ENCODE measurements at places on chromosomes 4 and X. TPM values are rescaled to one million over a fixed set of nuclear protein-coding genes. Genes with fewer than 3 reads are reported as not detected.

The IL13RA2 gene
- total RNA-seq, result not detected

The TXK gene
- total RNA-seq, result 0.63 TPM

The TECRL gene
- total RNA-seq, result not detected

GRCh38 chr4:13322681-13323101 is 161.4 kb downstream of the RAB28 start:
- no peak overlapping the region for H3K4me3 ChIP-seq
- H3K27ac ChIP-seq, result no peak overlapping the region
- no peaks in the 10 kb centered on the region for H3K4me1 ChIP-seq
- no peaks in the 10 kb centered on the region for H3K27me3 ChIP-seq
- H3K36me3 ChIP-seq, result no peaks in the 10 kb centered on the region
- DNase-seq, result no peak

DNA sequence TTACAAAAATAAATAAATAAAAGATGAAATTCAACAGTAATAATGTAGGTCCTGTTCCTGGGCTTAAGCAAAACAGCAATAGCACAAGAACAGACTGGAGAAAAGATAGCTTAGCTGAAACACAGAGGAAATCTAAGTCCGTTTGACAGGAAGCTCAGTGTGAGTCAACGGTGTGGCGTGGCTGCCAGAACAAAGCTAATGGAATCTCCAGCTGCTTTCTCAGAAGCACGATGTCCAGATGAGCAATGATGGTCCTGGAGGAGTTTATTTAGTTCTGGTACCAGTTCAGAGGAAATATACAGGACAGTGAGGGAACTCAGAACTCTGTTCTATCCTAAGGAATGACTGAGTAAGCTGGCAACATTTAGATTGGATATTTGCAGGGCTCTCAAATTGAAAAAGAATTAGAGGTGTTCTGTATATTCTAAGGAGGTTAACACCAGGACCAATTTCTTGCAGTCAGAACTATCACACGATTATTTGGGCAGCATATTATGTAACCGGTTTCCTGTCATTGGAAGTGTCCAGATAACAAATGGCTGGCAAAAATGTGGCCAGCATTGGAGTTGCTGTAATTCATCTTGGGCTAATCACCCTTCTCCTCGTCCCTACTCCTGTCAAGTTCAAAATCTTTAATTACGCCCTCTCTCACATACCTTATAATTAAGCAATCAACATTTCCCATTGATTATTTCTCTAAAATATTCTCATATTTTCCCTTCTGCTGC is 12.7 kb downstream of the GAB3 start:
- H3K4me3 ChIP-seq, result no peak overlapping the region
- DNase-seq, result no peak
- H3K4me1 ChIP-seq, result no peaks in the 10 kb centered on the region
- no peaks in the 10 kb centered on the region for H3K27me3 ChIP-seq
- H3K36me3 ChIP-seq, result no peaks in the 10 kb centered on the region

DNA sequence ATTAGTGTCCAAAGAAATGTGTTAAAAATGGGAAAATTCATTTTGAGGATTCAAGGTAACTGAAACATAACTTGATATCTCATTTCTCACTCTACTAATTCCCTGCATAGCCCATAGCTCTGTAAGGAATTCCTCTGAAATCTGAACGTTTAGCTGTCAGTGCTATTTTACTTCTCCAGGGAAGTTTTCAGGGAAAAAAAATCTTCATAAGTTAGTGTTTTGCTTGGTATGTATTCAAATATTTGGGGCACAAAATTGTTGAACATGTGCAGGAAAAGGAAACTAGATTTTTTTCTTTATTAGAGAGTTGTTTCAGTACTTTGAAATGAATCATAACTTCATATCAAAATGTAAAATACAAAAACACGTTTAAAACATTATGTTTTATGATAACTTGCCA is 891.4 kb downstream of the CENPC start:
- no peak overlapping the region for H3K4me3 ChIP-seq
- no peaks in the 10 kb centered on the region for H3K27me3 ChIP-seq
- H3K36me3 ChIP-seq, result no peaks in the 10 kb centered on the region
- H3K4me1 ChIP-seq, result no peaks in the 10 kb centered on the region
- DNase-seq, result no peak

DNA sequence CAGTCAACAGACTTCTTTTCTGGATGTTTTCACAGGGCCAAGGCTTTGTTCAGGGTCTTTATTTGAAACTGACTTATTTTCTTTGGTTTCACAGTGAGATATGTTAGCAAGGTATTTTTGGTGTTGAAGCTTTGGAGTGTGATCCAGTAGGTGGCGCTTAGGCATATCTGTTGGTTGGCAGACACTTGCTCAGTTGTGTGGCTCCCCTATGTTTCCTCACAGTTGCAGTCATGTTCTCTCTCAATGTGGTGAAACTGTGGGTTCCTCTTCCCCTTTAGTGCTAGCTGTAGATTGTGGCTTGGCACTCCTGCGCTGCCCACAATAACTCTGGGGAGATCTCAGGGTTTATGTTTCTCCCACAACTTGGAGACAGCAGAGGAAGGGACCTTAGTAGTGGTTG is 460.8 kb downstream of the SLITRK2 start:
- no peak overlapping the region for H3K4me3 ChIP-seq
- no peak for DNase-seq
- no peaks in the 10 kb centered on the region for H3K36me3 ChIP-seq
- no peaks in the 10 kb centered on the region for H3K27me3 ChIP-seq
- no peaks in the 10 kb centered on the region for H3K4me1 ChIP-seq

DNA sequence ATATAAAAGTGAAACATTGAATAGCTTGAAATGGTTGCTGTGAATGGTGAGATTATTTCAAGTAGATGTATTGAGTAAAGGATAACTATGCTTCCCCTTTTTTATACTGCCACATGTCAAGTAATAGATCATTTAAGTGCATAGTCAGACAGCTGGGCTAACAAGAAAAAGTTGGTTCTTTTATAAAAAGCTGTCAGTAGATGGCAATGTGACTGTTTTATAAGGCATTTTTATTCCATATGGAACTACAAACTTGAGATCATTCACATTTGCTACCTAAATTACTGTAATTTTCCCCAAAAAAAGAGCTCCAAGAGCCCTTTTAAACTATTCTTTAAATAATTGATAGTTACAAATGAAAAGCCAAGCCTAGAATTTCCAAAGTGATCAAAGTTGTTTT is 831.0 kb downstream of the C4orf33 start:
- H3K36me3 ChIP-seq, result no peaks in the 10 kb centered on the region
- no peaks in the 10 kb centered on the region for H3K4me1 ChIP-seq
- no peak for DNase-seq
- no peak overlapping the region for H3K4me3 ChIP-seq
- no peaks in the 10 kb centered on the region for H3K27me3 ChIP-seq
- no peak overlapping the region for H3K27ac ChIP-seq

DNA sequence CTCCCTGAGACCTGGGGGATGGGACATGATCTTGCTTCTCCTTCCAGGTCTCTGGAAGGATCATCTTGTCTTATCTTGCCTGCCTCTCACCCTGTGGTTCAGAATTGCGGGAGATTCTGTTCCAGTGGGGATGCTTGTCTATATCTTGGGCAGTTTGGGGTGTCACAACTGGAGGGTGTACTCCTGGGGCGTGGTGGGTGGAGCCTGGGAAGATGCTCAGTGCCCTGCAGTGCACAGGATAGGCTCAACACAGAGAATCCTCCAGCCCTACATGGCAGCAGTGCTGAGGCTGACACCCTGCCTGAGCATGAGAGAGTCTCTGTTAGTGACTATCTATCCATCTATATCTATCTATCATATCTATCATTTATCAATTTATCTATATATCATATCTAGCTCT is 7.7 kb downstream of the P2RY8 start:
- H3K4me1 ChIP-seq, result no peaks in the 10 kb centered on the region
- DNase-seq, result no peak
- no peaks in the 10 kb centered on the region for H3K27me3 ChIP-seq
- H3K27ac ChIP-seq, result no peak overlapping the region
- no peak overlapping the region for H3K4me3 ChIP-seq
- no peaks in the 10 kb centered on the region for H3K36me3 ChIP-seq

GRCh38 chr4:35063031-35063570 is 1181.2 kb downstream of the ARAP2 start:
- no peak for DNase-seq
- H3K27me3 ChIP-seq, result no peaks in the 10 kb centered on the region
- no peak overlapping the region for H3K4me3 ChIP-seq
- no peaks in the 10 kb centered on the region for H3K4me1 ChIP-seq
- no peak overlapping the region for H3K27ac ChIP-seq
- no peaks in the 10 kb centered on the region for H3K36me3 ChIP-seq

- no peak overlapping the region for H3K4me3 ChIP-seq
- no peak overlapping the region for H3K27ac ChIP-seq
- H3K27me3 ChIP-seq, result no peaks in the 10 kb centered on the region
Observed at GRCh38 chr4:22802876-22803275, 110.1 kb downstream of the GBA3 start.

GRCh38 chr4:55498051-55498450 is 48.7 kb downstream of the CLOCK start:
- no peak overlapping the region for H3K27ac ChIP-seq
- no peak for DNase-seq
- H3K4me3 ChIP-seq, result no peak overlapping the region
- H3K36me3 ChIP-seq, result no peaks in the 10 kb centered on the region
- H3K27me3 ChIP-seq, result no peaks in the 10 kb centered on the region
- no peaks in the 10 kb centered on the region for H3K4me1 ChIP-seq
